ENCODE measurements at places on chromosomes 5 and 9.

GRCh38 chr5:156182174-156182967 is 144.6 kb upstream of the SGCD start:
- no peak for DNase-seq
- no peaks in the 10 kb centered on the region for H3K4me1 ChIP-seq
- H3K27ac ChIP-seq = no peak overlapping the region
- H3K4me3 ChIP-seq = no peak overlapping the region
- no peaks in the 10 kb centered on the region for H3K36me3 ChIP-seq

- no peaks in the 10 kb centered on the region for H3K27me3 ChIP-seq
- H3K4me1 ChIP-seq = peaks cover 5% of the 10 kb centered on the region
- no peaks in the 10 kb centered on the region for H3K36me3 ChIP-seq
- H3K4me3 ChIP-seq = no peak overlapping the region
- peak; percentile 27 for DNase-seq
- no peak overlapping the region for H3K27ac ChIP-seq
Measured at GRCh38 chr9:105690742-105691141, 3.6 kb upstream of the TMEM38B start.

DNA sequence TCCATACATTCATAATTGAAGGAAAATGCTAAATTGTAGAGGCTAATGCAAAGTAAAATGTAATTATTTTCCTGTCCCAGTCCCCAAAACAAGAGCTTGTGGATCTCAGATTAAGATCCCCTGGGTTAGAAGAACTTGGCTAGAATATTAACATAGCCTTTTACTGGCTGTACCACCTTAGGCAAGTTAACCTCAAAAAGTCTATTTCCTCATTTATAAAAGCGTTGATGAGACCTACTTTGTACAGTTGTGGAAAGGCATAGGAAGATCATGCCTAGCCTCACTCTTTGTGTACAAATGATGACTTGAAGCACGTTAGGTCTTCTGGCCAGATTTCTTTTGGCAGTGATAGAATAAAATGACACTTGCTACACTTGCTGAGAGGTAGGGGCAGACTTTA is 97.2 kb downstream of the F2RL2 start:
- no peaks in the 10 kb centered on the region for H3K4me1 ChIP-seq
- H3K36me3 ChIP-seq = no peaks in the 10 kb centered on the region
- DNase-seq = no peak
- H3K4me3 ChIP-seq = no peak overlapping the region
- H3K27me3 ChIP-seq = peaks cover 34% of the 10 kb centered on the region

- peaks cover 33% of the 10 kb centered on the region for H3K4me1 ChIP-seq
- no peak for DNase-seq
- H3K27ac ChIP-seq = no peak overlapping the region
Measured at GRCh38 chr9:113618836-113619490, 155.4 kb downstream of the RGS3 start.

GRCh38 chr5:30918171-30918570 is 275.3 kb upstream of the CDH6 start:
- 0 out of 2 replicates have a peak, but pooled peaks cover 3% of the 10 kb centered on the region for H3K27me3 ChIP-seq
- H3K4me3 ChIP-seq = no peak overlapping the region
- DNase-seq = peak; percentile 55
- no peaks in the 10 kb centered on the region for H3K36me3 ChIP-seq

DNA sequence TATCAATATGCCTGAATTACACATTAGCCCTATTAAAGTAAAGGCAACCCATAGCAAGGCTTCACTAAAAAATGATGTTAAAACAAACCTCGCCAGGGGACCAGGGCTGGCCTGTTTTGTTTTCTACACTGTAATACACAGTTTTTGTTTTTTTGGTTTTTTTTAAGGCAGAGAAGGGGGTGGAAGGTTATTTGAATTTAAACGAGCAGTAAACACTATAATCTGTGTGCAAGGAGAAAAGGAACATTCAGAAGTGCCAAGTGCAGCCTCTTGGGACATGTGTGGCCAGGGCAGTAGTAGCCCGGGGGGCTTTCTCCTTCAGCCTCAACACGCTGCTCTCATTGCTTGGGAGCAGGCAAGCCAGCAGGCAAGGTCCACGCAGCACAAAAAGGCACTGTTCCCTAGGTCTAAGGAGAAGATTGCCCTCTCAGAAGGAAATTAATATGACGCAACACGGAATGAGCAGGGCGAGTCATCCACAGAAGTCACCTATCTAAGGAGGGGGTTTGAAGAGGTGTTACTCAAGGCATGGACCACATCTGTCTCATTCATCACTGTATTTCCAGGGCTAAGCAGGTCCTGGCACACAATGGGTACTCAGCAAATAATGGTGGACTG is 16.2 kb downstream of the SIL1 start:
- DNase-seq = peak; percentile 16
- H3K27me3 ChIP-seq = no peaks in the 10 kb centered on the region
- no peak overlapping the region for H3K4me3 ChIP-seq
- no peaks in the 10 kb centered on the region for H3K36me3 ChIP-seq
- H3K4me1 ChIP-seq = no peaks in the 10 kb centered on the region
- no peak overlapping the region for H3K27ac ChIP-seq

- no peak overlapping the region for H3K4me3 ChIP-seq
- H3K27me3 ChIP-seq = no peaks in the 10 kb centered on the region
- peaks cover 3% of the 10 kb centered on the region for H3K4me1 ChIP-seq
- no peak overlapping the region for H3K27ac ChIP-seq
- no peaks in the 10 kb centered on the region for H3K36me3 ChIP-seq
Measured at GRCh38 chr9:82605657-82606031, 457.3 kb downstream of the RASEF start.

DNA sequence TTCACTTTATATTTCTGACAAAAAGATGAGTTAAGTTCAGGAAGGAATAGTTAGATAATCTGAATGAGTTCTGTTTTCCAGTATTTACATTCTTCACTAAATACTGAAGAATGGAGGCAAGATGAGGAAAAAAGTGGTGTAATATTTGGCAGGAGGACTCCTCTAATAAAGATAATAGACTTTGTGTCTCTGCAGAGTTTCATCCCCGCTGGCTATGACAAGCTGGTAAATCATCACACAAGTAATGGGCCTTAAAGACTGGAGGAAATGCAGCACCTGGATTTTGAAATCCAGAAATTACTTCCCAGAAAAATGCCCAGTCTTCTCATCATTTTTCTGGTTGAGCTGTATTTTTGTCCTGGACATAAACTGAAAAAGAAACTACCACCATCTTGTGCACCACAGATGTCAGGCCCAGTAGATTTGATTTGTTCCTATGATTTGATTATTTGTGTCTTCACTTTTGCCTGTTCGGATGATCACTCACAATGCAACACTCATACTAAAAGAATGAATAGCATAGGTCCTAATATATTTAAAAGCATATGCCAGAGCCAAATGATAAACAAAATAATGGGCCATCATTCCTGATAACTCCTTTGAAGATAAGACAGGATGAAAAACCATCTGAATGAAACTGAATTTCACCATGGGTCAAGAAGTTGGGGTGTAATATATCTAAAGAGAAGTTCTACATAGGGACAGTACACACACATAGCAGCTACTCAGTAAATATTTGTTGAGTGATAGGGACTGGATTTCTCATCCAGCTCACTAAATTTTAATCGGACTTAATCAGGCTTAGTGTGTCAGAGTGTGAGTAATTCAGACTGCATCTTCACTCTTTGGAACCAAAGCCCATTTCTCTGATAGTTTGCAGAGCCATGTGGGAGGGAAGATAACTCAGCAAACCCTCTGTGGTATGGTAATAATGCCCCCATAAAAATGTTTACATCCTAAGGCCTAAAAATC is 200.5 kb downstream of the HINT1 start:
- peak; percentile 59 for DNase-seq
- H3K36me3 ChIP-seq = no peaks in the 10 kb centered on the region
- H3K27ac ChIP-seq = peak overlapping the region; percentile 47

- no peaks in the 10 kb centered on the region for H3K27me3 ChIP-seq
- no peaks in the 10 kb centered on the region for H3K4me1 ChIP-seq
- no peak overlapping the region for H3K27ac ChIP-seq
- H3K4me3 ChIP-seq = no peak overlapping the region
- DNase-seq = peak; percentile 11
Measured at GRCh38 chr9:111131211-111131610, 92.9 kb upstream of the LPAR1 start.
